ENCODE measurements at places on chromosomes 2 and 18.

DNA sequence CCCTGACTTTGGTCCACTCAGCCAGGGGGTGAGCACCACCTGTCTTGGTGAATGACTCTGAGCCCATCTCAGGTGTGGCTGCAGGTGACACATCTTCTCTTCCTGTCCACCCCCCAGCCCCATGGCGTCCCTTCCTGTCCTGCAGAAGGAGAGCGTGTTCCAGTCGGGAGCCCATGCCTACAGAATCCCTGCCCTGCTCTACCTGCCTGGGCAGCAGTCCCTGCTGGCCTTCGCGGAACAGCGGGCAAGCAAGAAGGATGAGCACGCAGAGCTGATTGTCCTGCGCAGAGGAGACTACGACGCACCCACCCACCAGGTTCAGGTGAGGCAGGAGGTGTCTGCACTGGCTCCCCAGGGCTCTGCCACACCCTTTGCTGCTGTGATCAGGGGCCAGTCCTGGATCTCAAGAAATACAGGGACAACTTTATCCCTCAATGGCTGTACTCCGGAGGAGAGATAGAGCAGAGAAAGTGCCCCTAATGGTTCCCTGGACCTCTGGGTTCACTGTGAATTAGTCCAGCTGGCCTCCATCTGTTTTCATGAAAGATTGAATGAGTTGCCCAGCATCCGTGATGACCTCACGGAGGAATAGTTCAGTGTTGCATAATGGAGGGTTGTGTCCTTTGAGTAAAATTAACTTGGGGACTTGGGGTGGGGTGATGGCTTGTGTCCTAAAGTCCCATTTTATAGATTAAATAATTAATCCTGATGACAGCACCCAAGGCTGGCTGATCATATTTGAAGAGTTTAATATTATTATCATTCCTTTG lies at the start of gene NEU2:
TSS of gene NEU2 (plus strand) at position 122 of the 770 bp plus-strand sequence. CDS start at position 122, 0 bp downstream.
- no peak for DNase-seq

DNA sequence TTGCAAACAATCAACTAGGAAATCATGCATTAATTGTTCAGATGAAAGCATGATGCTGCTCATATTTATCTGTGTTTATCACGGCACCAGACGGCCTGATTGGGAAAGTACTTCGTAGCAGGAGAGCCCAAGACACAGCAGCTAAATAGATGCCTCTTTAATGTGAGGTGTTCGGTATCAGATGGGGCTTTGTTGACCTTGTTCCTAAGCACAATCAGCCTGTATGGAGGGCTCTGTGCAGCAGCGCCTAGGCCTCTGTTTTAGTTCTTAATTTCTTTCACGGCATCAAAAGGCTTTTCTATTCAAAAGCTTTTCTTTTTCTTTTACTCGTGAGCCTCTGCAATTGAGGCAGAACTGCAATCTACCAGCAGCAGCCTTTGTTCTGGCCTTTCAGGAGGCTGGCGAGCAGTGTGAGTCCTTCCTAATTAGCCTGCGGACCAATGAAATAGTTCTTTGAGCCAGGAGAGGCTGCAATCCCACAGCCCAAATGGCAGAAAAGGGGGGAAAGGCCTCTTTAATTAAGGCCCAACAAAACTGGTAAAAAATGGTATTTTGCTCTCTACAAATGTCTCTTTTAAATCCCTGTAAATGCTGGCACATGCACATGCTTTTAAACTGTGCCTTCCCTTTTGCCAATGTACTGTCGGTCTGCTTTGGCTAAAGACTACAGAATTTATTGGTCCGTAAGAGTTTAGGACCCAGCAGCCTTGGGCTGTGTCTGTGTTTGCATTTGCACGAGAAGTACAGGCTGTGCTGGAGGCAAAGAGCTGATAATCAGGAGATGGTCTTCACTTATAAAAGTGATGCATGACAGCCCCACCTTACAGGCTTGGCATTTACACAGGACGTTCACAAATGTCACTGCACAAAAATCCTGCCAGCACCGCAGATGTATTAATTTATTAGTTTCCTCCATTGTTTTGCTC lies 159.6 kb downstream of the RND3 start:
- no peak for DNase-seq

DNA sequence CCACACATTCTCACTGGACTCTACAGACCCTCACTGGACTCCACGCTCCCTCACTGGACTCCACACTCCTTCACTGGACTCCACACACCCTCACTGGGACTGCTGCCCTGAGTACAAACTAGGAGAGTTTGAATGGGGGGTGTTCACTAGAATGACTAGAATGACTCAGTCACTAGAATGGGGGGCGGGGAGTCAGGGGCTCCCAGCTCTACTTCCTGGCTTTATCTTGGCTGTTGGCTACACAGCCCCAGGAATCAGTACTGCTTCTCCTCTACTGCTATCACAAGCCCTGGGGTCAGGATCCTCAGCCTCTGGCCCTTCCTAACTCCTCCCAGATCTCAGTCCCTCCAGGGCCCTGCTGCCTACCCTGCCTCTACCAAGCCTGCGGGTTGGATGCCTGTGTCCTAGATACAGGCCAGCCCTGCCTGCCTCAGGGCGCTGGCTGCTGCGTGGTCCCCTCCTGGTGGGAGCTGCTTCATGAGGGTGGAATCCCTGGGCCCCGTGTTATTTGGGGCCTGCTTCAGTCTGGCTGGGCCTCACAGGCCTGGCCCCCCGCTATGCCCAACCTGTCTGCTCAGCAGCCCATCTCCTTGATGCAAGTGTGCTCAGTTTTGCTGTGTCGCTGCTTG lies 7.8 kb downstream of the PTMA start:
- no peak for DNase-seq

DNA sequence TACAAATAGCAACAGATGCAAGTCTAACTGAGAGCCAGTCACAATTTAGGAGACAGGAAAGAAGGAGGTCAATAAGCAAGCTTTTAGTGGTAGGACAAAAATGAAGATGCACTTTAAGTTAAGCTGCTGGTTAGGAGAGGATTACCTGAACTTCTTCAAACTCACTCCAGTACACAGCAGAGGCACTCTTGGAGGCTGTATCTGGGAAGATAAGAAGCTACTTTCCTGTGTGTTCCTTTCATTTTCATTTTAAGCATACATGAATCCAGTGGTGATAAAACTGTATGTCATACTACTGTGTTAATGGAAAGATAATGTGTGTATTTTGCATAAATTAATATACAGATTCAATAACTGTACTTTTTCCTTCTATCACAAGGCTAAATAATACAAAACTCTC lies 49.6 kb downstream of the HYCC2 start:
- DNase-seq: no peak

GRCh38 chr18:47311585-47311984 lies 60.1 kb upstream of the SKOR2 start:
- DNase-seq: no peak

DNA sequence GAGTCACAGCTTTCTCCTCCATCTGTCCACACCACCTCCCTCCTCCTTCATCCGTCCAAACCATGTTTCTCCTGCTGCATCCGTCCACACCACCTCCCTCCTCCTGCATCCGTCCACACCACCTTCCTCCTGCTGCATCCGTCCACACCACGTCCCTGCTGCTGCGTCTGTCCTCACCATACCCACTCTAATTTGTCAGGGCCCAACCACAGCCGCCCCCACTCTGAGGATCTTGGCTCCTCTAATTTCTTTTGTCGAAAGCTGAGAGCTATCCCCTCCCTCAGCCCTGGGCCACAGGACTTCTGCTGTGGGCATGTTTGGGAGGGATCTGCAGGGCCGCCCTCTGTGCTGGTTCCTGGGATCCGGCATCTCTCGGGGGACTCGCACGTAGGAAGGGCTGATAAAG lies 67.4 kb downstream of the TPO start:
- DNase-seq: no peak

DNA sequence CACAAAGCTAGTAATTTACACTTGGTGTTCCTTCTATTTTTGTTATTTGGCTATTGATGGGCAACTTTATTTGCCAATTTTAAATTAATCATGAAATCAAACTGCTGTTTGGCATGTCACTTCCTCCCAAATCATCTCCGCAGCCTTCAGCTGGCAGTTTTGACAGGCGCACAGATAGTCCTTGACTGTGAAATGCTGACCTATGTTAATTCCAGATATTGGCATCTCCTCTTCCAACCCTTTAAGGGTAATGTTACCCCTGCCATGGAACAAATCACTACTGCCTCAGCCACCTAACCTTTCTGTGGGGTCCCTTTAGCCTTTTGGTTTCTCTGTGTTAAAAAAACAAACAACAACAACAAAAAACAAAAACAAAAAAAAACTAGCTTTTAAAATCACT lies 182.4 kb upstream of the TANK start:
- DNase-seq: no peak

DNA sequence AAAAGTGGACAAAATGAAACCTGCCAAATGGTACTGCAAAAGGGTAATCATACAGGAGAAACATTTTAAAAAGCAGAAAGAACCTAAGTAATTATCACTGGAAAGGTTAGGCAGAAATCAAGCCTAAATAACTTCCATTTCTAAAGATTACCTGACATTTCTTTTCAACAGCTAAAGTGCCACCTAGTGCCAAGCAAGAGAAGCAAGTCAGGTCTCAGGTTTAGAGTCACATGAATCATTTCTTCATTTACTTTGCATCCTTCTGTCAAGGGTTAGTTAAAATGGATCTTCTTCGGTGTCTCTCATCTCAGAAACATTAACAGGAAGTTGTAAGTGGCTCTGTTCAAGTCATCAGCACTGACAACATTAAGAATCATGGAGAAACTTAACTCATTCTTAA lies 90.3 kb downstream of the AKAIN1 start:
- DNase-seq: no peak

- no peak for DNase-seq
Observed at GRCh38 chr18:45569566-45570275, 45.6 kb upstream of the SLC14A2 start.

GRCh38 chr2:15588329-15588919 lies 3.2 kb upstream of the DDX1 start:
- peak; percentile 21 for DNase-seq

- no peak for DNase-seq
Observed at GRCh38 chr2:126719833-126720351, 63.9 kb downstream of the GYPC start.

GRCh38 chr2:159558479-159558878 lies 57.9 kb downstream of the BAZ2B start:
- no peak for DNase-seq

DNA sequence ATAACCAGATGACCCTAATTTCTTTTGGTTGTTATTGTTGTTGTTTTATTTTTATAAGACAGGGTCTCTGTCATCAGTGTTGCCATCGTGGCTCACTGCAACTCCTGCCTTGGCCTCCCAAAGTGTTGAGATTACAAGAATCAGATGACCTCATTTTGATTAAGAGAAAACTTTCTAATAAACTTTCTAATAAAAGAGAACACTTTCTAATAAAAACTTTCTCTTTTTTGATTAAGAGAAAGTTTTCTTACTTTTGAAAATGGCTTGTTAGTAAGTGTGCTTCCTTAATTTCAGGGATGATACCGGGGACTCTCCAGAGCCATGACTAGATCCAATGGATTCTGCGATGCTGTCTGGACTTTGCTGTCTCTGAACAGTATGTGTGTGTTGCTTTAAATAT lies 7.7 kb downstream of the CENPA start:
- no peak for DNase-seq

GRCh38 chr2:238591732-238592131 lies 165.0 kb downstream of the ASB1 start:
- DNase-seq: no peak

DNA sequence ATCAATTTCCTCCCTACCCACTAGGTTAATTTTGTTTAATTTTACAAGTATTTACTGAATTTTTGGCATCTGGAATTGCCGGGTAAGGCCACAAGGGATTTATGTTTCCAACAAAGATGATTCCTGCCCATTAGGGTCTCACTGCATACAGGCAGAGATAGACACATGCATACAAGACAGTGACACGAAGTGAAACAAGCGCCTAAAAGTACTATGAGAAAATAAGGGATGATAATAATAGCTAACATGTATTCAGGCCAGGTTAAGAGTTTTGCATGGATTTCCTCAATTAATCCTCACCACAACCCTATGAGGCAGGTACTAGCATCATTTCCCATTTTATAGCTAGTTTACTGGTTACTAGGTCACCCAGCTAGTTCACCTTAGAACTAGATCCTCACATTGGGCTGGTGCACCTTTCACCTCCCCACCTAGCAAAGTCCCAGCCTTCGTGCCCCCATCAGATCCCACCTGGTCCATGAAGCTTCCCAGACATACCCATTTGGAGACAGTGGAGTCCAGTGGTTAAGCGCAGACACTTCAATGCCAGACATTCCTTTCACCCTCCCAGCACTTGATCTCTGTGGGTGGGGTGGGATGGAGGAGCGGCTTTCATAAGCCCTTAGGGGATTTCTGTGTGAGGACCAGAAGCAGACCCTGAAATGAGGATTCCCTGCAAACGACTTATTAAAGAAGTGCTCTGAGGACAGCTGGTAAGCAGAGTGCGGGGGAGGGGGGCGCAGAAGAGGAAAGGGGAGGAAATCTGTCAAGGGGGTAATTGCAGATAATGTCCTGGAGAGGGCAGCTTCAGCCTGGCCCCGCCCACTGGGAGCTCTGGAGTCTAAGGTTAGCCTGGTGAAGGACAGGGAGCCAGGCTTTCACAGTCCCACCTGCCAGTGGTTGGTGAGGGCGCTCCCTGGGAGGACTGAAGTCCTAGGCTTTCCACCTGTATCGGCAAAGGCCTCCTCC lies 5.8 kb upstream of the DGUOK start:
- no peak for DNase-seq
